ENCODE measurements at places on chromosomes 3 and 15.

- DNase-seq, result no peak
Measured at GRCh38 chr15:52050416-52050815, 31.4 kb downstream of the MAPK6 start.

- DNase-seq, result no peak
Measured at GRCh38 chr3:15360788-15361493, 28.6 kb upstream of the SH3BP5 start.

DNA sequence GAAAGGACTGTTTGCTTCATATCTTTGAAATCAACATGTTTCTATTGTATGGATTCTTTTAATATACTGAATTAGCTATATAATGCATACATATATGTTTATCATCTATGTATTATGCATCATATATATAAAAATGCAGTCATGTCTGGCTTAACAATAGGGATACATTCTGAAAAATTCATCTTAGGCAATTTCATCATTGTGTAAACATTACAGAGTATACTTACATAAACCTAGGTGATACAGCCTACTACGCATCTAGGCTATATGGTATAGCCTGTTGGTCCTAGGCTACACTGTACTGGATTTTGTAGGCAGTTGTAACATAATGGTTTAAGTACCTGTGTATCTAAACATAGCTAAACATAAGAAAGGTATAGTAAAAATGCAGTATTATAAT, 21.7 kb downstream of the CHMP2B start:
- no peak for DNase-seq

GRCh38 chr3:59572106-59572505, 522.3 kb upstream of the CFAP20DC start:
- DNase-seq, result no peak

GRCh38 chr3:138442433-138442832, 8.0 kb downstream of the ESYT3 start:
- DNase-seq, result no peak

DNA sequence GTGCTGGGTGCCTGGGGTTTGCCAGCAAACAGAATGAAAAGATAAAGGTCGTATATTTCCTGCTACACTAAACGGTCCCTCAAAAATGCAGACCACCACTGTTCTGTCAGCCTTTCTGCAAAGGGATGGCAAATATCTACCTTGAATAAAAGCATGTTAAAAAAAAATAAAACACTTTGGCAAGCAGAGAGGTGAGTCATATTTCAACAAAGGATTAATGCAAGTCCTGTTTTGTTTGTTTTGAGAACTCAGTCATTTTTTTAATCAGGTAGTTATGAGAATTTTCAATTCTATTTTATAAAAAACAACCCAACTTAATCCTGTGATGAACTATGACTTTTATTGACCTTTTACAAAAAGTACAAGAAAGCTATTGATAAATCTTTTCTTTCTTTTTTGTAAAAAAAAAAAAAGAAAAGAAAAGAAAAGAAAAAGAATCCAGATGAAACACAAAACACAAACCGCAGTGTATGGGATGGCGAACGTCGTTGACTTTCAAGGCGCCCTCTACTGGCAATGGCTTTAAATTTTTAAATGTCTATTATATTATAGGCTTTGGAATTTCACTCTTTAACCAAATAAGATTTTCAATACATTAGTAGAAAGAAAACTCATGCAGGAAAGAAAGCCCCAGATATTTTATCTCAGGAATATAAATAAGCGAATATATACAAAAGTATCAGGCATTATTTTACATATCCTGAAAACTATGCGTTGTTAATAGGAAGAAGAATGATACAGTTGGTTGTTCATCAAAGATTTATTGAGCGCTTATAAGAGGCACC, 87.8 kb downstream of the NCEH1 start:
- no peak for DNase-seq

DNA sequence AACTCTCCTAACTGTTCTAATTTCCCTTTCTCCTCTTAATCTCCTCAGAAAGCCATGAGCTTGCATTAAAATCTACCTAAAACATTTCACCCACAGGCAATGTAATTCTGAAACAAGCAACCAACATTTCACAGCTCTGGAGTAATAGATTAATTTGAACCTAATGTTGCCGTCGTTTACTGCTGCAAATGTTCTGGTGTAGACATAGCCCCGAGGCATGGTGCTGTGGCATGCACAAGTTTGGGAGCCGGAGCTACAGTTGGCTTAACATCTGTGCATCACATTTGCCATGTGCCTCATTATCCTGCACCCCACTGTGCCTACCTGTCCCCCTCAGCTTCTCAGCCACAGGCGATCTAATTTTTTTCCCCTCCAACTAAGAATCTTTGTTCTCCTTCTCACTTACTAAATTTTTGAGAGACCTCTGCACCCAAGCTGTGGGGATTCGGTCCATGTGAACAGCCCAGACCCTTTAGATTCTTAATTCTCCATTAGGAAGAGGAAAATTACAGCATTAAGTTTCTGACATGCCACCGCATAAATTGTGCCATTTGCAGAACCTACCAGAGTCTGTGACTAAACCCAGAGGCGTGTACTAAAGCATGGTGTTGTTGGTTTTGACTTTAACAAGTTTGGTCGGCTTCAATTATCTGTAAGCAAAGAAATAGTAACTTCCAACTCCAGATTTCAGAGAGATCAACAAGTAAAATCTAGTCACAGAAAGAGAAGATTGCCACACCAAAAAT, 419.2 kb downstream of the MECOM start:
- no peak for DNase-seq

- no peak for DNase-seq
Measured at GRCh38 chr3:36600404-36600803, 163.9 kb downstream of the DCLK3 start.

GRCh38 chr3:150421799-150422548, 13.9 kb downstream of the TSC22D2 start:
- DNase-seq, result no peak

- DNase-seq, result no peak
Measured at GRCh38 chr3:149751551-149751950, 738 bp downstream of the COMMD2 start.

GRCh38 chr3:128461731-128462130, 5.0 kb downstream of the DNAJB8 start:
- DNase-seq, result no peak

GRCh38 chr15:65870889-65871533, 1.7 kb downstream of the RAB11A start:
- no peak for DNase-seq

DNA sequence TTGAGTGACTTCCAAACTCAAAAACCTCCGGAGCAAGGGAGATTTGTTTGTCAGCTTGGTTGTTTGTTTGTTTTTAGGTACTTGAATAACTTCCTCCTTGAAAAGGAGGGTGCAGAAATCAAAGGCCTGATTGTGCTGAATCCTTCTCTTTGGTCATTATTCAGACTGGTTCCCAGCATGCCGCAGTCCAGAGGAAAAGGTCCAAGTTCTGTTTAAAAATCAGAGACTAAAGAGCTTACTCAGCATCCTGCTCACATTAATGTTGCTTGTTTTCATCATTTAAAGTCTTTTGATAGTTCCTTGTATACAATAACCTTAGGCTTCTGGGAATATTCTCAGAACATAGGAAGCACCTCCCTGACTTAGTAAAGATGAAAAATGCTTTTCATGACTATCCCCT, 982 bp upstream of the SCG3 start:
- DNase-seq, result no peak

GRCh38 chr3:189590223-189590622, 41.0 kb upstream of the TP63 start:
- DNase-seq, result no peak

GRCh38 chr15:52563501-52564060, 5.2 kb downstream of the ARPP19 start:
- no peak for DNase-seq

DNA sequence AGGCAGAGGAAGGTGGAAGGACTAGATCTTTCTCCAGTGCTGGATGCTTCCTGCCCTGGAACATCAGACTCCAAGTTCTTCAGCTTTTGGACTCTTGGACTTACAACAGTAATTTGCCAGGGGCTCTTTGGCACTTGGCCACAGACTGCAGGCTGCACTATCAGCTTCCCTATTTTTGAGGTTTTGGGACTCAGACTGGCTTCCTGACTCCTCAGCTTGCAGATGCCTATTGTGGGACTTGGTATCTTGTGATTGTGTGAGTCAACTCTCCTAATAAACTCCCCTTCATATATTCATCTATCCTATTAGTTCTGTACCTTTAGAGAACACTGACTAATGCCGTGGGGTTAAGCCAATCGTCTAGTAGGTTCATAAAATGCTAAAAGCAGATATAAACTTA, 8.8 kb upstream of the B3GNT5 start:
- DNase-seq, result no peak

GRCh38 chr15:50676799-50677483, 9.7 kb downstream of the TRPM7 start:
- no peak for DNase-seq

Measured in iPS DF 19.7 (cell line).